ENCODE measurements at places on chromosomes 7 and 10.

- no peak for DNase-seq
Measured at GRCh38 chr10:95303535-95303934, 12.7 kb upstream of the PDLIM1 start.

GRCh38 chr7:68009716-68010115, 1013.1 kb downstream of the TYW1 start:
- no peak for DNase-seq

DNA sequence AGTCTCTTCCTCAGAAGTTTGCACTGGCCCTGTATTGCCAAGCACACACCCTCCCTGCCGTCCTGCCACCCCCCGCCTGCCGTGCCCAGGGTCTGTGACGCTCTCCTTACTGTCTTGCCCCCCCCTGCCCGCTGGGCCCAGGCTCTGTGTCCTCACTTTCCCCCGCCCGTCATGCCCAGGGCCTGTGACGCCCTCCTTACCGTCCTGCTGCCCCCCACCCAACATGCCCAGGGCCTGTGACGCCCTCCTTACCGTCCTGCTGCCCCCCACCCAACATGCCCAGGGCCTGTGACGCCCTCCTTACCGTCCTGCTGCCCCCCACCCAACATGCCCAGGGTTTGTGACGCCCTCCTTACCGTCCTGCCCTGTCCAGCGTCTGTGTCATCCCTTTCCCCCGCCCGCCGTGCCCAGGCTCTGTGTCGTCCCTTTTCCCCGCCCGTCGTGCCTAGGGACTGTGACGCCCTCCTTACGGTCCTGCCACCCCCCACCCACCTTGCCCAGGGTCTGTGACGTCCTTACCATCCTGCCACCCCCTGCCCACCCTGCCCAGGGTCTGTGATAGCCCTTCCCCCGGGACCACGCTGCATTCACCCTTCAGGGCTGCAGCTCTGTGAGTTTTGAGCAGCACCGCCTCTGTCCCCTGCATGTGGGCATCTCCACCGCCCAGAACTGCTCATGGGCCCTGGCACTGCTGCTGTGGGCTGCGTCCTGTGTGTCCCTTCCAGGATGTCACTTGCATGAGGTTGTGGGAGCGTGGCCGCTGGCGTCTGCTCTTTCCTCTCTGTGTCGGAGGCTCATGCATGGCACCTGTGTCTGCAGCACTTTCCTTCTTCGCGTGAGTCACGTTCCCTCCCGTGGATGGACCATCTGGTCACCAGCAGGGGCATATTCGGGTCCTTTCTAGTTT, 19.3 kb upstream of the PRKAR1B start:
- no peak for DNase-seq

GRCh38 chr7:88072715-88073055, 138.6 kb downstream of the ADAM22 start:
- DNase-seq: no peak

- no peak for DNase-seq
Measured at GRCh38 chr7:8134089-8134733, 127.8 kb downstream of the ICA1 start.

DNA sequence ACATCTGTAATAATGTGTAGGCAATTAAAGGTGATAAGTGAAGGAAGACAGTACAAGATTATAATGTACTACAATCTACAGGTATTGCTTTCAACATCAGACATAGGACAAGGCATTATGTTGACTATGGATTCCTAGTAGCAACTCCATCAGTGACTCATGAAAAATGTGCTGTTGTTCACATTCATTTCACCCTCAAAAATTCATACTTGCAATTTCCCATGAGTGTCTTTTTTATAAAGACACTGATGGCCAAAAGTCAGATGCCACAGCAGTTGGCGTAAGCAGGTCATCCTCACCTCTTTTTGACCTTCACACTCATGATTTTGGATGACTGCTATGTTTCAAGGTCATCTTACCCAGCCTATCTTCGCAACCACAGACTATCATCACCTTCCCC, 100.0 kb upstream of the AMPH start:
- no peak for DNase-seq

DNA sequence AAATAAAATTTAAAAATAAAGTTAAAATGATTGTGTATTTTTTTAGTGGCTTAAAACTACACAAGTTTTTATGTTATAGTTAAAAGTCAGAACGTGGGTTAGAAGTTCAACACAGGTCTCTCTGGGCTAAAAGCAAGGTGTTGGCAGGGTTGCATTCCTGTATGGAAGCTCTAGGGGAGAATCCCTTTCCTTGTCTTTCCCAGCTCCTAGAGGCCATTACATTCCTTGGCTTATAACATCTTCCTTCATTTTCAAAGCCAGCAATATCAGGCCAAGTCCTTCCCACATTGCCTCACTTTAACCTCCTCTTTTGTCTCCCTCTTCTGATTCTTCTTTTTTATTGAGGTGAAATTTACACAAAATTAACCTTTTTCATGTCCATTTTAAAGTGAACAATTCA, 52.4 kb upstream of the EEPD1 start:
- DNase-seq: no peak

DNA sequence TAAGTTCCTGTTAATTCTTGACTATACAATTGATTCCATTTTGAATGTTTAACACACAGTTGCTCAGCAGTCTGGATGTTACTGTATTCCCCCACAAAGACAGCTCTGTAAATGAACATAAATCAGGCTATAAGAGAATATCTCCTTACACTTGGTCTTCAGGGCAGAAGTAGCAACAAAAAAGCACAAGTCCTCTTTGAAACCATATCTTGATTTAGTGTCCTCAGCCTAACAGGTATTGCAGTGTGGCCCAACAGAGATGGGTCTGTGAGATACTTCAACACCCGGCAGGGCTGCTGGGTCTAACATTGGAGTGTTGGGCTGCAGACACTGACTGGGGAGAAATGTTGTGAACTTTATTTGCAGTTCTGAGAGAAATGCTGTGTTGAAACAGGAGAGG, 75.8 kb downstream of the CUL1 start:
- DNase-seq: no peak

DNA sequence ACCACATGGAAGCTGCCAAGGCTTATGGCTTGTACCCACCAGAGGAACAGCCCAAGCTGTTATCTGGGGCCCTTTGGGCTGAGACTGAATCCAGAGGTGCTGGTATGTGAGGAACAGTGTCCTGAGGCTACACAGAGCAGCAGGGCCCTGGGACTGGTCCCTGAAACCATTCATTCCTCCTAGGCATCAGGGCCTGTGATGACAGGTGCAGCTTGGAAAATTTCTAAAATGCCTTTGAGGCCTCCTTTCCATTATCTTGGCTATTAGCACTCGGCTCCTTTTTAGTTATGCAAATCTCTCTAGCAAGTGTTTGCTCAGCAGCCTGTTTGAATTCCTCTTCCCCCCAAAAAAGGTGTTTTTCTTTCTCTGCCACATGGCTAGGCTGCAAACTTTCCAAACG, 1151.7 kb upstream of the LRRN3 start:
- no peak for DNase-seq

GRCh38 chr10:17236468-17237148, 8.6 kb downstream of the VIM start:
- no peak for DNase-seq

DNA sequence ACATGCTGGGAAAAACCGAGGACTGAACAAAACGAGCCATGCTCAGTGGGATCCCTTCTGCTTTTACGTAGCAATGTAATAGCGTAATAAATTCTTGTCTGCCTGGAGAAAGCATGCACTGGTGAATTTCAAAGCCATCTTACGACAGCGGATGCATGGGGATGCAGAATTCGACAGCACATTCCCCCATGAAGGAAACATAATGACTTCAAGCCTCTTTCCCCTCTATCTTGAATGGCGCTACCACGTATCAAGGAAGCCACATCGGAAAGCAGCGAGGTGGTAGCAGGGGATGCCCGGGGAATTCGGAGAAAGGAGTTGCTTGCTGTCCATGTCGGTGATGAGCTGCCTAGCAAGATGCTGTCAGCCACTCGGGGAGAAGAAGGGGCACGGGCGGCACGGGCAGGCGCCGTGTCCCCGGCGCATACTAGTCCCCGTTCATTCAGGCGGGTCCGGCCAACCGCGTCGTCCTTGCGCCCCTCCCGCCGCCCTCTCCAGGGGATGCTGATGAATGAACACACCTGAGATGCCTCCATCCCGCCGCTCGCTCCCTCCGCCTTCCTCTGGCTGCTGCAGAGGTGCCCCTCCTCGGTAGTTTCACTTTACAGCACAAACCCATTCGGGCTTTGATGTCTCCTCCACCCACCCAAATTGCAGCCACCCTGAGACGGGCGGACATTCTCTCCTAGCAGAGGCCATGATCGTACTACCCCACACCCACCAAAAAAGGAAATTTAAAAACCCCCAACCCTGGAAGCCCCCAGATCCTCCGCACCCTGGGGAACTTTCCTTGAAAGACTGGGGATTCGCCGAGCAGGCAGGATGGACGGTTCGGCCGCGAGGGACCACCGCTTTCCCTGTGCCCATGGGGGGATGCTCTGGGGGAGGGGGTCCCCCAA, 644 bp downstream of the SORBS1 start:
- no peak for DNase-seq

DNA sequence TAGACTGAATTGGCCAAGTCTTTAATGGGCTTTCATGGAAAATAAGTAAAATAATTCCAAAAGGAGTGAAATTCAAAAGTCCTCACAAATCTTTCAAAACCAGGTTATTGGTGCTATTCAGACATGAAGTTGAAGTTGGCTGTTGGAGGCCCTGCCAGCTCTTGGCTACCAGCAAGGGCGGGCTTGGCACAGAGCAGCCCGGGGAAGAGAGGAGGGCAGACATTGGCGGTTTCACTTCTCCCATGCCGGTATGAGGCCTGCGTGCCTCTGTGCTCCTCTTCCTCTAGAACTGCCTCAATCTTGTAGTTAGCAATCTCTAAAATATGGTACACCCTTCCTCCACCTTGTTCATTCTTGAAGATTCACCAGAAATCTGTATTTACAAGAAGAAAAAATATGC, 16.4 kb upstream of the NPS start:
- DNase-seq: no peak

GRCh38 chr10:55220975-55221374, 419.9 kb upstream of the PCDH15 start:
- DNase-seq: no peak

- DNase-seq: no peak
Measured at GRCh38 chr10:31171402-31172083, 139.9 kb upstream of the ZNF438 start.

DNA sequence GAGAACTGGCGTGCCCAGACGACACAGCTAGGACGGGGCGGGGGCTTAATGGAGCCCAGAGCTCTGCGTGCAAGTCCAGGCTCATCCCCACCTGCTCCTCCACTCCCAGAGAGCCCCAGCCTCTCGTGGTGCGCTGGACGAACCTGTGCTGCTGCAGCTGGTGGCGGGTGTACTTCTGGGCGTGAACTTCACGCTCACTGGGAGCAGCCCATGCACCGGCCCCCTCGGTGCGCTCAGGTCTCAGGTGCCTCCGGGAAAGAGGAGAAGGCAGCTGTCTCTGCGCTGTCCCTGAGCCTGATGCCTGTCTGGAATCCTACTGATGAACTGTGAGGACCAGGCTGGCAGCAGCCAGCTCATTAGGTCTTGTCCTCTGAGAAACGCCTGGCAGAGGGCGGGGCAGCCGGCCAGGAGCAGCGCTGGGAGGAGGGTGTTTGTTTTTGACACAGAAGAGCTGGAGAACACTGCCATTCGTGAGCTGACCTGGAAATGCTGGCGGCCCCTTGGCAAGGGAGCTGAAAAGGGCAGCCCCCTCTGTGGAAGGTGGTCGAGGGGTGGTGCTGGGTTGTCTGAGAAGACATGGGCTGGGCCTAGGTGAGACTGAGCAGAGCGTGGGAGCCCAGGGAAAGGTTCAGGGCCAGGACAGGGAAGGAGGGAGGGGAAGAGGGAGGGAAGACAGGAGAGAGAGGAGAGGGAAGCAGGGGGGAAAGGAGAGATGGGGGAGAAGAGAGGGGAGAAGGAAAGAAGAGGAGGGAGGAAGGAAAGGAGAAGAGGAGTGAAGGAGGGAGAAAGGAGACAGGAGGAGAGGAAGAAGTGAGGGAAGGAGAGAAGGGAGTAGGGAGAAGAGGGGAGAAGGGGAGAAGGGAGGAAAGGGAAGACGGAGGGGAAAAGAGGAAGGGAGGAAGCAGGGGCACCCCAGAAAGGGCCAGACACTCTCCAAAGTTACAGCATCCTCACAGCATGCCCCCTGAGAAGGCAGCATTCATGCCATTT, 53.5 kb upstream of the TNS3 start:
- no peak for DNase-seq

DNA sequence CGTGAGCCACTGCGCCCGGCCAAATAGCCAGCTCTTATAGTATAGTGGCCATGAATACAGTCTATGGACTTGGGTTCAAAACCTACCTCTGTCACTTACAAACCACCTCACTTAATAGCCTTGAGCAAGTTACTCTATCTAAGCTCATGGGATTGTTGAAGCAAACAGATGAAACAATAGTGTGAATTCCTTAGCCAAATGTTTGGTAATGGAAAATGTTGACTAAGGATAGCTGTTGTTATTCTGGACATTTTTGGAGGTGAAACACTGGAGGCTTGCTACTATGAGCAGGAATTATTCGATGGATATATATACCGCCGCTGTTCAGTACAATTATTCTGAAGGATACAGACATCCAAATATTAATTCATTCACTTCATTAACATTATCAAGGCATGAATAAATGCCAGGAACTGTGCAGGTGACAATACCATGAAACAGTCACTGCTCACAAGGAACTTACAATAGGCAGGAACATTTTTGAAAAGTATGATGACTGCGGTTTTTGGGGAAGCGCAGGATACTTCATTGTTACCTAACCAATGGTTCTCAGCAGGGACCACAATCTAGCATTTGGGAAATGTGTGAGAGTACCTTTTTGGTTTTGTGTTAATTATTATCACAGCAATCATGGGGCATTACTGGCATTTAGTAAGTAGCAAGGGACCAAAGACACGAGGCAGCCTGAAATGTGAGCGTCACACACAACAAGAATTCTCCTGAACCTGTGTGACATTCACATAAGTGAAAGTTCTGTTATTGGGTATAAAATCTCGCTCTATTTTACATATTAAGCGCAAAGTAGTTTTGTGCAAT, 55.7 kb downstream of the CUBN start:
- no peak for DNase-seq

- DNase-seq: no peak
Measured at GRCh38 chr7:47720141-47720906, 138.4 kb upstream of the TNS3 start.

- no peak for DNase-seq
Measured at GRCh38 chr10:127021801-127022200, 116.6 kb downstream of the DOCK1 start.

DNA sequence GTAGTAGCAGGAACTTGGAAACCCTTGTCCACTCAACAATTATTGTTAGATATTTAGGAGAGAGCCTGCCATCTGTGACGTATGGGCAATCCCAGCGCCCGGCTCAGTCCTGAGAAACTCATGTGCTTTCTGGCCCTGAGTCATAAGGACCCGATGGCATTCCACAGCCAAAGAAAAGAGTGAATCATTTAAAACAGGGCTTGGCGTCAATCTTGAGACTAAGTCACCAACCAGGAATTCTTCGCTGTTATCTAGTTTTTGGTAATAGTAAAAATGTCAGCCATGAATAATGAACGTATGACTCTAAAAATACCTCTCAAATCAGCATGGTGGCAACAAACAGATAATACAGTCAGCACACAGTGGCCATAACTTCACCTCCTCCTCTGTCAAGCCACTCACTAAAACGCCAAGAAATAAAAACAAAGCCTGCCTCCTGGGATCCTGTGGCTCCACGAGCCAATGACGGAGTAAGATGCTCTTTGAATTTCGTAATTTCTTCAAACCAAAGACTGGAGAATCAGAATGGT, 140.8 kb downstream of the ADAM12 start:
- no peak for DNase-seq

GRCh38 chr10:132266594-132267161, 41.1 kb downstream of the STK32C start:
- DNase-seq: no peak
